Adipocyte (in vitro differentiated cells): ENCODE measurements at places on chromosomes 16 and 17.

DNA sequence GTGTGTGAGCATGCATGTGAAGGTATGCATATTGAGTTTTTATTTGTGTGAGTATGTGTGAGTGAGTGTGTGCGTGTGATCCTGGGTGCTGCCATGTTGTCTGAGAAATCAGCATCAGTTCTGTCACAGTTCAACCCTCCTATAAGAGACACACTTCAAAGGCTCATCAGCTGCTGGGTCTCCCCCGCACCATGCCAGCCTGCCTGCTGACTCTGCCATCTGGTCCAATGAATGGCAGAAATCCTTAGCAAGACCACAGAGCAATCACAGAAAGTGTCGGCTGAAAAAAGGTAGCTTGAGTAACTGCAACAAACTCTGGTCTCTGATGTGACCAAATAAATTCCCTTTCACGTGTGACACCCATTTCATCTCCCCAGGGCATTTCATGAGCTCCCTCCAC is 381.8 kb upstream of the MAF start:
- DNase-seq, result no peak

GRCh38 chr17:27993161-27993695 is 49.2 kb upstream of the NLK start:
- no peak for DNase-seq

DNA sequence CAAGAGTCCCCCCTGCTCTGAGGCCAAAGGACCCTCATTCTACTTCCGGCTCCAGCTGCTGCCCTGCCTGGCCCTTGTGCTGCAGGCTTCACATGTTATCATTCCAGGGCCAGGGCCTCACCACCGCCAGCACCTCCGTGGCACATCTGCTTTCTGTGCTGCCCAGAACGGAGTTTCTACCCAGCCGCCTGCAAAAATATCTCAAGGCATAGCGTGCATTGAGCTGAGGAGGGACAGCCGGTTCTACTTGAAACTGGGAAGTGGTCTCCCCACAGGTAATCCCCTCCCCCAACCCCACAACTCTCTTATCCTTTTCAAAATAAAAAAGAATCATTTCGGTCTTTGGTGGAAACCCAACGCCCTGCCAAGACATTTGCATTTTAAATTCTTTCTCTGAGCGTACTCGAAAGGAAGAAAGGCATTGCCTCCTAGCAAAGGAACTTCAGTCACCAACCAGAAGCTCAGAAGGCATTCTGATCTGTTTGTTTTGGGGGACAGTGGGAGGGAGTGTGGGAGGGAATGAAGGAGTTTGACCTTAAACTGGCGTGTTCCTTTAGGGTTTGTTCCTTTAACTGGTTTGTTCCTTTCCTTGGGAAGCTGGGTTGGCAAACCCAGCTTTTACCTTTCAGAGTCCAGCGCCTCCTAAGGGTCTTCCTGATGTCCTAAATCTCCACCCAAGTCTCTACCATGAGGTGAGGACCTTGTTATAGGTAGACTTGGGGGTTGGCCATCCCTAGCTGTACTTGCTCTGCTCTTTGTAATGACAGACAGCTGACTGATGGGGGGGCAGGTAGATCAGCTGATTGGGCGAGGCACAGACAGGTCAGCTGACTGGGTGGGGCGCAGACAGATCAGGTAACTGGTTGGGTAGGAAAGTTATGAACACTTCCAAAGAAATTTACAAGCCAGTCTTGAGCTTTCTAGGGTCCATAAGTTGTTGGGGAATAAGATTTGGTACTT is 33.4 kb upstream of the PIK3R6 start:
- no peak for DNase-seq

DNA sequence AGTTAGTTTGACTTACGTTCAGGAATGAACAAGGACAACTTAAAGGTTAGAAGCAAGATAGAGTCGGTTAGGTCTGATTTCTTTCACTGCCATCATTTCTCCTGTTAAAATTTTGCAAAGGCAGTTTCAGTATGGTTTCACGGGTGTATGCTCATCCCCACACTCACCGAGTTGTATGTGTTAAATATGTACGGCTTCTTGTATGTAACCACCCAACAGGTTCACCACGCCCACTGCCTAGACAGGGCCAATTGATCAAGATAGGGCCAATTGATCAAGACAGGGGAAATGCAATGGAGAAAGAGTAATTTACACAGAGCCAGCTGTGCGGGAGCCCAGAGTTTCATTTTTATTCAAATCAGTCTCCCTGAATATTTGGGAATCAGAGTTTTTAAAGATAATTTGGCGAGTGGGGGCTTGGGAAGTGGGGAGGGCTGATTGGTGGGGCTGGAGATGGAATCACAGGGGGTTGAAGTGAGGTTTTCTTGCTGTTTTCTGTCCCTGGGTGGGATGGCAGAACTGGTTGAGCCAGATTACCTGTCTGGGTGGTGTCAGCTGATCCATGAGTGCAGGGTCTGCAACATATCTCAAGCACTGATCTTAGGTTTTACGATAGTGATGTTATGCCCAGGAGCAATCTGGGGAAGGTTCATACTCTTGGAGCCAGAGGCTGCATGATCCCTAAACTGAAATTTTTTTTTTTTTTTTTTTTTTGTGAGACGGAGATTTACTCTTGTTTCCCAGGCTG is 62.4 kb upstream of the PLCG2 start:
- DNase-seq, result no peak

DNA sequence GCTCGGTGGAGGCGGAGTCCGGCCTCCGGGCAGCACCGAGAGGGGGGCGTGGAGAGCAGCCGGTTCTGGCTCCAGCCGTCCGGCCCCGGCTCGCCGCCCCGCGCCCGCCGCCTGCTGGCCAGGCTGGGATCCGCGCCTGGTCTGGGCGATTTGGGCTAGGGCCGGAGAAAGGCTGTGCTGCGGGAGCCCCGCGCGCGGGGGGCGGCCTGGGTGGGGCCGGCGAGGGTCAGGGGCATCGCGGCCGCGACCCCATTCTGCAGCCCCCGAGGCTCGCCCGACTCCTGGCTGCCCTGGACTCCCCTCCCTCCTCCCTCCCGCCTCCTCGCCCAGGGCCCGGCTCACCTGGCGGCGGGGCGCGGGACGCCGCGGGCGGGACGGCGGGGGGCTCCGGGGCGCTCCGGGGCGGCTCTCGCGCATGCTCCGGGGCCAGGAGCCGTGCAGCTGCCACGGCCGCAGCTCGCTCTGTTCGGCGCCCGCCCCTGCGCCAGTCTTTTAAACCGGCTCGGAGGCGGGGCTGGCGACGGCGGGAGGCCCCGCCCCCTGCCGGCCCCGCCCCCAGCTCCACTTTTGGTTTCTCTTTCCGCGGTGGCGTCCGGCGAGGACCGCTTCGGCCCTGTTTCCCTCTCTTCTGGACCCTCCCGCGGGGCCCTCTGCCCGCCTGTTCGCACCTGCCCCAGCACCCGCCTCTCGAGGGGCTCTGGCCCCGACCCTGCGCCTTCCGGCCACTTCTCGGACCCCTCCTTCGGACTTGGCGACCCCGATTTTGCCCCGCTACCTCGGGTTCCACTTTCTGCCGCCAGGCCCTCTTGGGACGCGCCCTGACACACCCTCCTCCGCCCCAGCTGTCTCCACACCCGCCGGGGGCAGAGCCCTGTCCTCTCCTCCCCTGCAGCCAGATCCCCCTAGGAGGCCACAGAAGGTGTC is at the start of gene SOCS1:
SOCS1 (minus strand) TSS at position 468 of the 924 bp plus-strand sequence. CDS start 726 bp downstream, outside the sequence.
- peak; percentile 95 for DNase-seq

GRCh38 chr16:30104492-30104891 is 8.5 kb upstream of the YPEL3 start:
- DNase-seq, result no peak

- no peak for DNase-seq
Observed at GRCh38 chr16:19563377-19563776, 7.9 kb downstream of the VPS35L start.

DNA sequence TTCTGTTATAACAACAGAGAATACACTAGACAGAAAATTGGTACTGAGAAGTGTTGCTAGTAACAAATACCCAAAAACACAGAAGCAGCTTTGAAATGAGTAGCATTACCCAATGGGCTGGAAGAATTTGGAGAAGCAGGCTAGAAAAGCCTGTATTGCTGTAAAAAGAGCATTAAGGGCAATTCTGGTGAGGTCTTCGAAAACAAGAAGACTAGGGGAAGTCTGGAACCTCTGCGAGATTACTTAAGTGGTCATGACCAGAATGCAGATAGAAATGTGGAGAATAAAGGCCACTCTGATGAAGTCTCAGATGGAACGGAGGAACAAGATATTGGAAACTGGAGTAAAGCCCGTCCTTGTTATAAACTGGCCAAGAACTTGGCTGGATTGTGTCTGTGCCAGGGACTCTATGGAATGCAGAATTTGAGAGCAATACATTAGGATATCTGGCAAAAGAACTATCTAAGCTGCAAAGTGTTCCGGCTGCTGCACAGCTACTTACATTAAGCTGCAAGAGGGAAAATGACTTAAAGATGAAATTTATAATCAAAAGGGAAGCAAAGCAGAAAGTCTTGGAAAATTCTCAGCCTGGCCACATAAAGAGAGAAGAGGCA is 44.9 kb upstream of the PEMT start:
- DNase-seq, result peak; percentile 48

- no peak for DNase-seq
Observed at GRCh38 chr16:68715471-68715870, 21.6 kb upstream of the CDH1 start.

DNA sequence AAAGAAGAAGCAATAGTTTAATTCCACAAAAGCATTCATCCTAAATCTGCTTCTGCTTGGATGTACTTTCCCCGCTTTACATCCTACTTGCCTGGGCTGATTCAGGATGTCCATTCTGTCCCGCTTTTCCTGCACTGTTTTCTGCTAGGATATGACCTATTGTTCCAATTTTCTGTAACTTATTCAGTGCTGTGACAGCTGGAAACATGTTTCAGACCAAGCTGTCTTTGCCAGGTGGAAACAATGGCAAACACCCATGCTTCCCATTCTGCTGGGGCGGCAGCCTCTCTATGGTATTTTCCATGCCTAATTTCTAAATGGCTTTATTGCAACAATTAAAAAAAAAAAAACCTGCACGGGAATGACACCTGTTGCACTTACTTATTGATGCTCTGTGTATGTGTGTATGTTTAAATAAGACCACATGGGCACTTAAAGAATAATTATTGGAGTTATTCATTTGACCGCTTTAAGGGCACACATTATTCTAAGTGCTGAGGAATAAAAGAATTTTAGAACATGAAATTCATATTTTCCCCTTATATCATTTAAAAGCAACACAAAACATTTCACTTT is 21.0 kb downstream of the COQ7 start:
- no peak for DNase-seq

DNA sequence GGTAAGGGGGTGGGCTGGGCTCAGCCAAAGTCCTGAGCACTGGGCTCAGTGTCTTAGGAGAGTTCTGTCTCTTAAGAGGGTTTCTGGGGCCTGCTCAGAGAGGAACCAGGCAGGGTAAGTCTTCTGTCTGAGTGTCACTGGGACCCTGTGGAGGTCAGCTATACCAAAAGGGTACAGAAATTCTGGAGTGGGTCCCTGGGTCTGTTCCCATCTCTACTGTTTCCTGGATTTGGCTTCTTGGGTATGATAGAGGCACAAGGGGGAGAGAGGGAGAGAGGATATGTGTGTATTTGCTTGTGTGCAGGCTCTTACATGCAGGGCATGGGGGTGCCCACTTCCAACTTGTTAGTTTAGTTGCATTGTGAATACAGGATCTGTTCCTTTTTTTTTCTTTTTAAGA is 1.6 kb downstream of the E2F4 start:
- DNase-seq, result no peak

- no peak for DNase-seq
Observed at GRCh38 chr17:68255731-68256538, 8.1 kb downstream of the AMZ2 start.
